ENCODE measurements at places on chromosomes 4 and X. TPM values are rescaled to one million over a fixed set of nuclear protein-coding genes. Genes with fewer than 3 reads are reported as not detected.

DNA sequence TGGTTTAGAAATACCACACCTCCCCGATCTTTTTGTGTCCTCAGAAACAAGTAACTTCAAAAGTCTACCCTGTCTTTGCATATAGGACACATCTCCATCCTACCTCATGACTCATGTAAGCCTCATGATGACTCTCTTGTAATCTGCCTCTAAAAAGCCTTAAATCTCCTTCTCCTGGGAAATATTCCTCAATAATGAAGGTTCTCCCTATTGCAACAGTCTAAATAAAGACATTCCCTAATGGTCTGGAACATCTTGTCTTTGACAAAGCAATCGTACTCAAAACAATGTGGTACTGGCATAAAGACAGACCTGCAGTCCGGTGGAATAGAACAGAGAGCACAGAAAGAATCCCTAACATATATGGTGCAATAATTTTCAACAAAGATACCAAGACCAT, 257.7 kb downstream of the OPHN1 start:
- no peak for DNase-seq

DNA sequence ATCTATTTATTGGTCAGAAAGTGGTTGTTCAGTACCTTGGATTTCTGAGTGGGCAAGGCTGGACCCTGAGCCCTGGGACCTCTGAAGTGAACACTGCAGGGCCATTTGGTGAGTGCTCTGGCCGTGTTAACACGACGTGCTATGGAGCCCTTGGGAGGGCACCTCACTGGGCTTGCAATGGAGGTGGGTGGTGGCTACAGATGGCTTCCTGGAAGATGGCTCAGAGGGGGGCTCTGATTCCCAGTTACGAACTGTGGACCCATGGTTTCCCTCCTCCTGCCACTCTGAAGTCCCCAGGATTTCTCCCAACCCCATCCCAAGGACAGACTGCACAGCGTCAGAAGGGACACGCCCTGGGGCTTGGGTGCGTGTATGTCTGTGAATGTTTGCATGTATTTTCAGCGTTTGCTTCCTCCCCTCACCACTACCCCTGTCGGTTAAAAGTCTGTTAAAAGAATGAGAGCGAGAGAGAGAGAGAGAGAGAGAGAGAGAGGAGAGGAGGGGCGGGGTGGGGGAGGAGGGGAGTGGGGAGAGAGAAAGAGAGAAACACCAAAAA, 3.7 kb upstream of the RHOH start:
- no peak for DNase-seq

- no peak for DNase-seq
Observed at GRCh38 chr4:186954509-186954908, 230.9 kb upstream of the FAT1 start.

Gene NPY2R
- not detected for total RNA-seq

- no peak for DNase-seq
Observed at GRCh38 chr4:94419956-94420355, 31.8 kb upstream of the PDLIM5 start.

DNA sequence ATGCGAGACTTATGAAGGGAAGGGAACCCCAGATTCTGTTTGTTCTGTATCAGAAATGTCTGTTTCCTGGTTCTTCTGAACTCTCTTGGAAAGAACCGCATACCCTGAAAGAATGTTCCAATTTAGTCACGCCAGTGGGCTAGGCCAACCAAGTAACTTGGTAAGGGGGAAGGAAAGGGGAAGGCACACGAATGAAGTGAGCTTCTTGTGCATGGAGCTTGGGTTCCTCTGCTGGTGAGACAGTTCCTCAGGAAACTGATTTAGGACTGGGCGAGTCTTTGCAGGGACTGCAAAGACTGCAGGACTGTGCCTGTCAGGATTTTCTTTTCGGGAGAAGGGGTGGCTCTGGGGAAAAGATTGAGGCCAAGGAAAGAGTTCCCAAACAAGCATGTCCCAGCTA, 35.6 kb downstream of the FRMPD3 start:
- DNase-seq, result no peak

Gene HMX1
- total RNA-seq, result not detected

GRCh38 chr4:169627307-169627706, 6.9 kb downstream of the CLCN3 start:
- DNase-seq, result no peak

GRCh38 chr4:87525636-87526295, 3.4 kb downstream of the SPARCL1 start:
- no peak for DNase-seq

- no peak for DNase-seq
Observed at GRCh38 chrX:71496476-71496875, 36.4 kb upstream of the OGT start.

DNA sequence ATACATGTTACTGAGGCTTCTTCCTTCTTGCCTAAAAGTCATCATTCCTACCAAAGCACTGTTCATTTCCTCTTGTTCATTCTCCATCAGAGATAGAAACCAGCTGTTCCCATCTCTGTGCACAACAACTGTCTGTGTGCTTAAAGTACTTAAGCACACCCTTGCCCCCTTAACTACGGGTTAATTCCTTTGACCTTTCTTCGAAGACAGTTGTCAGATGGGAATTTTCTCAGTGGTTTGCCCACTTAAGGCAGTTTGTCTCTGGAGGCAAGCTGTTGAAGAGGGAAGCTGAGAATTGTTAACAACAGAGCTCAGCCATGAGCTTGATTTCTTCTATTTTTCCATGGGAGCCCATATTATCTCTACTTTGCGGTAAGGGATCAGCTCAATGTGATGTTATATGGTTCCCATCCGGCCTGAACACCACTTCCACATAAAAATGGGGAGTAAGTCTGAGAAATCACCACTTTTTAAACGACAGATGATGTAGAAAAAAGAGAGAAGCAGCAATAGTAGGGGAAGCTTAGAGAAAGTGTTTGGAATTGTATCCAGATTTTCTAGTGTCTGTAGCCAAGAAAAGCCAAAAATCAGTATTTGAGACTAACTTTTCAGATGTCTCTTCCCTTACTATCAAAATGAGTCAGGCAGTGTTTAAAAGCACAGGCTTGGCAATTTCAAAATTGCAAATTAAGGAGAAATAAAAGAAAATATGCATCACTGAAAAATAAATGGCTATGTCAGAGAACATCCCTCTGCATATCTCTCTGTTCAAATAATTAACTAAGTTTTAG, 194.4 kb downstream of the SLIT2 start:
- DNase-seq, result no peak

Gene VSIG4
- total RNA-seq, result not detected

DNA sequence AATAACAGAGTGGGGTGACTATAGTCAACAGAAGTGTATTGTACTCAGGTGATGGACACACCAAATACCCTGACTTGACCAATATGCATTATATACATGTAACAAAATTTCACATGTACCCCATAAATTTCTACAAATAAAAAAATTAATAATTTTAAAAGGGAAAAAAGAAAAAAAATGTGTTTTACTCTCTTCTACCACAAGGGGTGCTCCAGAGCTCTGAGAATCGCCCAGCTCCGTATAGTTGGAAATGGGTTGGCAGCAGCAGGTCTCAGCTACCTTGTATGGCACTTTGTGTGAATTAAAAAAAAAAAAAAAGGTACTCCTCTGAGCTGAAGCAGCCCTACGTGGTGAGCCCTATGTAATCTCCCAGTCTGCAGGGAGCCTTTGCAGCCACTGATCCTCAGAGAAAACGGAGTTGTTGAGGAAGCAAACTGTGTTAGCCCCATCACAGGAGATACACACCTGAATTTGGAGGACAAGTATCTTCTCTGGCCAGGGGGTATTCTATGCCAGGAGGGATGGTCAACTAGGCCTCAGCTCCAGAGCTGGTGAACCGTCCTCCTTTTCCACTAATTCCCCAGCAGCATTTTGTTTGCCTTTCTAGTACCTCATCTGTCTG, 17.2 kb upstream of the POLA1 start:
- DNase-seq, result peak; percentile 1

Gene RTL3
- not detected for total RNA-seq

- no peak for DNase-seq
Observed at GRCh38 chr4:154317201-154317999, 174.2 kb downstream of the DCHS2 start.

DNA sequence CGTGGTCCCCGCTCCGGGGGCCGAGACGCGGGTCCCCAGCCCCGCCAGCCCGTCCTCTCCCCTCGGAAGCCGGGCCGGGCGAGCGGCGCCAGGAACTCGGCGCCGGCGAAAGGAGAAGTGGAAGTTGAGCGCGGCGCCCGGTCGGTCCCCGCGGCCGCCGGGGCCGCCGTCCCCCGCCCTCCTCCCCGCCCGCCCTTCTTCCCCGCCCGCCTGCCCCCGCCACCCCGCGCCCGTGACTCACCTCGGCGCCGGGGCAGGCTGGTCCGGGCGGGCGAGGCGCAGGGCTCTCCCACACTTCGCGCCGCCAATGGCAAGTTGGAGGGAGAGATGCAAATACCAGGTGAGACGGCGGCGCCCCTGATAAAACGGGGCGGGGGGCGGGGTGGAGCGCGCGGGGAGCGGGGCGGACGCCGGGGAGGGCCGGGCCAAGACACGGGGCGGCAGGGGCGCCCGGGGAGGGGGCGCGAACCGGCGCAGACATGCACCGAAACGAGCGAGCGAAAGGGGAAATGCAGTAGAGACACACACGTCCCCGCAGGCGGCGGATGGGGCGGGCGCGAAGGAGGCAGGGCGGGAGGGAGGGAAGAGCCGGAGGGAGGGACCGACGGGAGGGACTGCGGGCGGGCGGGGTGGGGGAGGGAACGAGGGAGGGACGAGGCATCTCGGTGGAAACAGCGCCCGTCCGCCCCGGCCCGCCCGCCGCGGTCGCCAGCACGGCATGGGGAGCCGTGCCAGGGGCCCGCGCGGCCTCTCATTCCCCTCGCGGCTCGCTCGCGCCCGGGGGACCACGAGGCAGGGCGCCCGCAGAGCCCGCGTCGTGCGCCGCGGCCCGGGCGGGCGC, at the start of gene ELF4:
TSS of gene ELF4 (minus strand) at position 119 of the 841 bp plus-strand sequence. CDS start 29,167 bp downstream, outside the sequence.
- DNase-seq, result no peak

- DNase-seq, result no peak
Observed at GRCh38 chr4:67468830-67469229, 76.5 kb downstream of the CENPC start.

DNA sequence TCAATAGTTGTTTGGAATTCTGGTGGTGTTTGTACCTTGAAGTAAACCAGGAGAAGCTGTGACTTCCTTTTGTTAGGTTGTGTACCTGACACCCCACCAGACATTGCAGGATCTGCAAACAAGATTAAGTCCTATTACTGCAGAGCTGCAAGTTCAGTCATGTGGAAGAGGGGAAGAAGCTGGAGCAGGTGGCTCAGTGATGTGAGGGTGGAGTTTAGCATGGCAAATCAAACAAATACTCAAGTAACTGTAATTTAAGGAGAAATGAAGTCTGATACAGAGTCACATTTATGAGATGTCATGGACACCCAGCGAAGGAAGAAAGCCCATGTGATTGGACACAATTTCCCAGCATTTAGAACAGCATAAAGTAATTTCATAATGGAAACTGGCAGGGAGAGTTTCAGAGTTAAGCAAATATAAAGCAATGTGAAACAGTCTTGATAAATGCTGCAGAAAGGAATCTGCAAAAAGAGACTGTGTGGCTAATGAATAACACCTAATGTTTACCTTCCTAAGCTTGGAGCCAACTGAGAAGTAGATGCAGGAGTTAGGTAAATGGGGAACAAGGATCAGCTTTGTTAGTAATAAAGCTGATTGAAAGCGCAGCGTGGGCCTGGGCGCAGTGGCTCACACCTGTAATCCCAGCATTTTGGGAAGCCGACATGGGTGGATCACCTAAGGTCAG, 249.1 kb downstream of the GBA3 start:
- no peak for DNase-seq

DNA sequence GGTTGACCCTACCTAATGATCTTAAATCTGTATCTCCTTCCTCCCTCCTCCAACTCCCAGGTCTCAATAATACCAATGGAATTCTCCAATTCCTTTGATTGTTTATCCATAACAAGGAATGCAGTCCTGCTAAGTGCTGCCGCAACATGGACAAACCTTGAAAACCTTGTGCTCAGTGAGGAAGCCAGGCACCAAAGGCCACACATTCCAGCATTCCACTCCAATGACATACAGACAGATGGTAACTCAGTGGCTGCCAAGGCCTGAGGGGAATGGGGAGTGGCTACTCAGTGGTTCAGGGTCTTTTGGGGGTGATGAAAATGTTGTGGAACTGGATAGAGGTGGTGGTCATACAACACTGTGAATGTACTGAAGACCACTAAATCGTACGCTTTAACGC, 10.4 kb downstream of the HAUS7 start:
- peak; percentile 71 for DNase-seq

GRCh38 chr4:99463566-99463965, 28.4 kb upstream of the ADH7 start:
- no peak for DNase-seq

DNA sequence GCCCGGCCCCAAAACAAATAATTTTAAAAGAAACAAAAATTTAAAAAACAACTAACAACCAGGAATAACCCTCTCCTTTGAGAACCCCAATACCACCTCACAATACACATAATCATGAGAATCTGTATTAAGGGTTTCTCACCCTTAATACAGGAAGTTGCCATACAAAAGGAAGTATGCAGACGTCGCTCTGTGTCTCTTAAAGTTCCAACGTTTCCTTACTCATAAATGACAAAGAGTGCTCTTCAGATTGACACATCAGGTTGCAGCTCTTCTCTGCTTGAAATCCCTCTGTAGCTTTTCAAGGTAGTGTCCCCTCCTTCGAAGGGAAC, 73.9 kb upstream of the IRF2 start:
- no peak for DNase-seq

DNA sequence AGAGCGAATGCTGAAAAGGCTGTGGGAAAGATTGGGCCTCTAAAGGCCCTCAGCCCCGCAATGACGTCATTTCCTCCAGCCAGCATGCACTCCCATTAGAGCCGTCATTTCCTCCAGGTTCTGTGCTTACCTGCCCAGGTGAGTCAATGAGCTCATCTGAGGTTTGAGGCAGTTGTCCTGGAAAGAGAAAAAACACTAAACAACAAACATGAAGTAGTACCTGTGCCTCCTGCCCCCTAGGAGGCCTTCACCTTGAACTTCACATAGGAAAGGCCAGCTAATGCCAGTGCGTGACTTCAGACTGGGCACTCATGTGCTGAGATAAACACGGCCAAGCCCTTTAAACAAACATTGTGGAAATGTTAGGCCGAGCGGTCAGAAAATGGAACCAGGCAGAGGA, 55.9 kb downstream of the FHDC1 start:
- no peak for DNase-seq

Gene TRIM61
- total RNA-seq, result 0.22 TPM

GRCh38 chr4:153153339-153153871, 50.8 kb upstream of the TRIM2 start:
- peak; percentile 27 for DNase-seq

- no peak for DNase-seq
Observed at GRCh38 chr4:174036576-174036975, 246.9 kb downstream of the FBXO8 start.

Gene SLBP
- 63.1 TPM for total RNA-seq

GRCh38 chr4:7107166-7107905, 39.5 kb upstream of the GRPEL1 start:
- DNase-seq, result no peak

DNA sequence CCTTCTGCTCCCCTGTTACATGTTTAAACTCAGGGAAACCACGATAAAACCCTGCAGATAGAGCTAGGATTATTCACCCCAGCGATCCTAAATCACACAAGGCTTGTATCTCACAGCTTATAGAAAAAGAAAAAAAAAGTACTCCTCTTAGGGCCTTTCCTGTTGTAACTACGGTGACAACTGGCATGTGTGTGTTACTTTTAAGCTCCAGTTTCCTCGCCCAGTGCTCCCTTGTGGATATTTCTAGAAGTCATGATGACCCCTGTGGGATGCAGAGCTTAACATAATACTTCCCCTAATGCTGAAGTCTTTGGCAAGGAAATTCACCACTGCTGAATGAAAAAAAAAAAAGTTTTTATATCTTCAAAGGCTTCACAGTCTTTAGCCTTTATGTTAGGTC, 114.7 kb downstream of the NWD2 start:
- DNase-seq, result no peak

Gene FAM149A
- 0.20 TPM for total RNA-seq

Data from endothelial cell of umbilical vein (primary cell).